ENCODE measurements at places on chromosomes 12 and 14.

GRCh38 chr14:58292187-58292586 lies 6.2 kb upstream of the ARID4A start:
- DNase-seq = no peak

- DNase-seq = no peak
Measured at GRCh38 chr14:103724116-103724515, 8.5 kb downstream of the ZFYVE21 start.

- DNase-seq = no peak
Measured at GRCh38 chr14:34126586-34126985, 175.7 kb upstream of the EGLN3 start.

DNA sequence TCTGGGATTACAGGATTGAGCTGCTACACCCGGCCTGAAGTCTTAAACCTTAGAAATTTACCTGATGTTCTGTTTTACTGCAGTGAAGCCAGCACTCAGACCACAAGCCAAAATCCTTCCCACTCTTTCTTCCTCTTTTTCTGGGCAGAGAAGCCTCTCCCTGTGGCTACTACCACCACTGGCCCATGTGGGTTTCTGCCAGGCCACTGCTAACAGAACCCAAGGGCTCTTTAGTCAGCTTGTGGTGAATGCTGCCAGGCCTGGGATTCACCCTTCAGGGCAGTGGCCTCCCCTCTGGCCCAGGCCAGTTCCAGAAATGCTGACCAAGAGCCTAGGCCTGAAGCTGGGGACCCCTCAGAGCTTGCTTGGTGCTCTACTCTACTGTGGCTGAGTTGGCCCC lies 35.3 kb downstream of the GAS2L3 start:
- no peak for DNase-seq

- no peak for DNase-seq
Measured at GRCh38 chr12:131208425-131208824, 254.7 kb downstream of the ADGRD1 start.

DNA sequence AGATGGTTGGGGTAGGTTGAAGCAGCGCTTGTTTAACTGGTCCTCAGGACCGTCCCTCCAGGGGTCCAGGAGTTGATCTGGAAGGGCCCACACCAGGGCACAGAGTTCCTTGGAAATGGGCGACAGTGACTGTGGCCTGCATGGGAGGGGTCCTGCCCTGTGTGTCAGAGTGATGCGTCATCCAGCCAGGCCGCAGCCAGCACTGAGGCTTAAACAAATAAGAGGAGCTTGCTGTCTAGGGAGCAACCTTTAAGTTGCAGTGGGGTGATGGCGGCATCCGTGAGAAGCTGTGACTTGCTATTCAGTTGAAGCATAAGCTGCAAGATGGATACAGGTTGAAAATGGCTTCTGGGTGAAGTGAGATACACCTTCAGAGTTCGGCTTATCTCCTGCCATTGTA lies 20.2 kb downstream of the DCAF4 start:
- DNase-seq = no peak

GRCh38 chr14:84446250-84446649 lies 1083.7 kb upstream of the FLRT2 start:
- no peak for DNase-seq

- DNase-seq = peak; percentile 1
Measured at GRCh38 chr14:27587103-27587502, 989.3 kb upstream of the NOVA1 start.

DNA sequence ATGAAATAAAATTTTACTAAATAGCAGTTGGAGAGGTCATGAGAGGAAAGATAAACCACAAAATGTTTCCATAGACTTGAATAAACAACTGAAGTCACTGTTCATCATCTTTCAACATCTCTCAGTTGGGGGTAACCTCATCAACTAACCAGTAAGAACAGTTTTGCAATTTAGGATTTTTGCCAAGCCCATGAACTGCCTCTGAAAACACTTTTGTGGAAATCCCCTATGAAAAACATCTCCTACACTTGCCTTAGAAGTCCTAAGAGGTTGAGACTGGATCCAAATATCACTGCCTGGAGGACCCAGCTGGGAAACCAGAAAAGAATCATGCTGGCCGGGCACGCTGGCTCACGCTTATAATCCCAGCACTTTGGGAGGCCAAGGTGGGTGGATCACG lies 273.1 kb downstream of the C12orf50 start:
- DNase-seq = no peak

GRCh38 chr14:94227029-94227428 lies 52.9 kb downstream of the PPP4R4 start:
- DNase-seq = no peak

DNA sequence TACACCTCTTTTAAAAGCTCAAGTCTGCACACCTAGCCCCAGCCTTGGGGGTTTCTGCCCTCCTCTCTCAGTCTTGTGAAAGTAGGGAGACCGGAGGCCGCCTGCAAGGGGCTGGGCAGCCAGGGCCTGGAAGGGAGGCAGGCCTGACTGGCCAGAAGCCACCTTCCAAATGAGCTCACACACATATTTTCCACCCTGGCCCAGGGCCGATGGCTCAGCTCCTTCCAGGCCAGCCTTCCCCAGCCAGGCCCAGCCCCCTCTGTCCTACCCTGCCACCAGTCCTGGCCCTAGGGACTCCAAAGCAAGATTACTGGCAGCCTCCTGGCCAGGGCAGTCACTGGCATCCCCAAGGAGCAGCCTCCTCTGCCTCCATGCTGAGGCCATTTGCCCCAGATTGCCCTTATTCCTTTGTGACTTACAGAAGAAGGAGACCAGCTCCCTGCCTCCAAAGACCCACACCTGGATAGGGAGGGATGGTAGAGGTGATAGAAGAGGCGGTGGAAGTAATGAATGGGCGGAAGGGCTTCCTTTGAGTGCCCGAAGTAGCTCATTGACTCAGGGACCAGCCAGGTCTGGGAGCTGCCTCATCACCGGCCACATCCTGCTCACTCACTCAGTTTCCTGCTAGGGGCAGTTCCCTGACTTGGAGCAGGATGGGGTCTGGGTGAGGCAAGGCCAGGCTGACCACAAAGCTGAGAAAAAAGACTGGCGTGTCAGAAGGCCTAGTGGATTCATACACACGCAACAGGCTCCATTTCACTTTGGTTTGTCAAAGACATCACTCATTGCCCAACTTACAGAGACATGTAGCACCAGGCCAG lies 14.8 kb downstream of the MMP14 start:
- DNase-seq = no peak

- DNase-seq = no peak
Measured at GRCh38 chr12:76520348-76520747, 39.2 kb downstream of the OSBPL8 start.

DNA sequence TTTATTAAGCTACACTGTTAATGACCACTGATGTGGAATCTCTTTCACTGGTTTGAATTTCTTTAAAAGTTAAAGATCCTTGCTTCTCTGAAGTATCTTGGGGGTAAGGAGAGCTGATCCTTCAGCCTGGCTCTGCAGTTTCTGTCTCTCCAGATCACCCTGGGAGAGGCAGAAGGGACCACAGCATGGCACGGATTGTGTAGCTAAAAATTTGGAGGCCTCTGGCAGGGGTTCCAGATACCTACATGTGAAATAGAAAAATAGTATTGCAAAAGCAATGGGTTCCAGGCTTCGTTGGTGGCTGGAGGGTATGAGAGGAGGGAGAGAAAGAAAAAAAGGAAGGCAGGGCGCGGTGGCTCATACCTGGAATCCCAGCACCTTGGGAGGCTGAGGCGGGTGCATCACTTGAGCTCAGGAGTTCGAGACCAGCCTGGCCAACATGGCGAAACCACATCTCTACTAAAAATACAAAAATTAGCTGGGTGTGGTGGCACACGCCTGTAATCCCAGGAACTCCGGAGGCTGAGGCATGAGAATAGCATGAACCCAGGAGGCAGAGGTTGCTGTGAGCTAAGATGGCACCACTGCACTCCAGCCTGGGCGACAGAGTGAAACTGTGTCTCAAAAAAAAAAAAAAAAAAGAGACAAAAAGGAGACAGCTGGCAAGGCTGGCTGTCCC lies 3.4 kb downstream of the CHST11 start:
- no peak for DNase-seq

- no peak for DNase-seq
Measured at GRCh38 chr14:42710071-42710470, 1103.4 kb downstream of the LRFN5 start.

GRCh38 chr12:131249246-131250027 lies 295.7 kb downstream of the ADGRD1 start:
- DNase-seq = no peak

Measured in NCI-H82 (cell line).